ENCODE measurements at places on chromosomes 6 and 20. TPM values are rescaled to one million over a fixed set of nuclear protein-coding genes. Genes with fewer than 3 reads are reported as not detected.

DNA sequence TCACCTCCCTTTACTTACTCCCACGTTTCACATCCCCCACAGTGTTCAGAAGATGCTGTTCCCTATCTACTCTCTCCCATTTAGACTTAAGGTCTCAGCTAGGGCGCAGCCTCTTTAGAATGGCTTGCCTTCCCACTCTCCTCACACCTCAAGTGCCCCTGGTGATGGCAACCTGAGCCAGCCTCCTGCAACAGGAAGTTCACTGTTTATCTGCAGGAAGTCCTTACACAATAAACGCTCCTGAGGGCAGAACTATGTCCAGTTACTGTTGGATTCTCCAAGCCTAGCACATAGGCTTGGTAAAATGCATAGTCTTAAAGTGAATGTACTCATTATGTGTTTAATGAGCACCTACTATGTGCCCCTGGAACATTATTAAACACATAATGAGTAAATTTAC is 21.9 kb upstream of the RAB22A start:
- no peak overlapping the region for H3K27ac ChIP-seq
- H3K4me3 ChIP-seq = no peak overlapping the region
- peaks cover 5% of the 10 kb centered on the region for H3K36me3 ChIP-seq
- no peaks in the 10 kb centered on the region for H3K4me1 ChIP-seq

- peak overlapping the region; percentile 87 for H3K4me3 ChIP-seq
- DNase-seq = no peak
- H3K27me3 ChIP-seq = no peaks in the 10 kb centered on the region
- no peaks in the 10 kb centered on the region for H3K36me3 ChIP-seq
- no peak overlapping the region for H3K27ac ChIP-seq
- H3K4me1 ChIP-seq = peaks cover 15% of the 10 kb centered on the region
Measured at GRCh38 chr20:63657260-63657936, 714 bp upstream of the RTEL1 start.

- DNase-seq = no peak
- H3K36me3 ChIP-seq = peaks cover 4% of the 10 kb centered on the region
- no peak overlapping the region for H3K4me3 ChIP-seq
Measured at GRCh38 chr6:155154158-155154830, 109.5 kb upstream of the CLDN20 start.

DNA sequence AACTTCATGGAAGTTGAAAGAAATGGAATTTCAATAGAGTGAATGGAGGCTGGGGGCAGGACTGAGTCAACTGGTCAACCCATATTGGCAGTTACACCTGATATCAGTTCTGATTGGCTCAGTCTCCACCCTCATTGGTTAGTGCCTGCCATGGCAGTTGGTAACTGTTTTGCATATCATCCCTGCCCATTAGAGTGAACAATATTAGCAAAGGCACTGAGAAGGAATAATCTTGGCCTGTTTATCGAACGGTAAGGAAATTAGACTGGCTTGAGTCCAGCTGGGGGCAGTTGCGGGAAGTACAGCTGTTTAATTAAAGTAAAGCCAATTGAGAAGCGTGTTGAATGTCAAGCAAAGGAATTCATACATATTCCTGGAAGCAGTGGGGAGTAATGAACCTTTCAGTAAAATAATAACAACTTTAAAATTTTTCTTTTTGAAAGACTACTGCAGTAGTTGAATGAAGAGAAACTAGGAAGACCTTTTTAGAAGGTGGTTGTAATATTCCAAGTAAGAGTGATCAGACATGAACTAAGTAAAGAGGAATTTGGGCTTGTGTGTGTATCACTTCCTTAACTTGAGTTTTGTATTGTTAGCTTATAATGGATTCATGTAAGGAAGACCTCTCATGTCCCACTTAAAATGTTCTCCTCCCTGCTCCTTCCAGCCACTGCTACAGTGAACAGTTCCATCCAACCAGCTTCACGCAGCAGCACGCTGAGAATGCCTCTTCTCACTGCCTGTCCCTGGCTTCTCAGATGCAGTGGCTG is 17.2 kb upstream of the FAM50B start:
- no peak for DNase-seq
- no peak overlapping the region for H3K4me3 ChIP-seq
- no peaks in the 10 kb centered on the region for H3K4me1 ChIP-seq
- H3K27ac ChIP-seq = no peak overlapping the region
- no peaks in the 10 kb centered on the region for H3K27me3 ChIP-seq

DNA sequence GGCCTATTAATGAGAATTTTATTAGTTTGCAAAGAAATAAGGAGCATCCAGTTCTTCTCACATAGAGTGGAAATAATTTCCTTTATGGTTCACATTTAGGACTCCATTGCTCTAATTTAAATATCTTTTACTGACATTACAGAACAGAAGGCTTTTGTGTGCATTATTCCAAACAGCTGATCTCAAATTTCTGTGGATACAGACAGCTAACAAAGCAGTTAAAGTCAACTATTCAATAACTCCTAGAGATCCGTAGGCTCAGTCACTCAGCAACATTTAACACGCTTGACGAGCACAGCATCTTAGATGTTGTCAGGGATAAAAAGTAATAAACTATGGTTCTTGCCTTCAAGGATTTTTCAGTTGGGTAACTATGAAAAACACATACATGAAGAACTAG is 305.8 kb upstream of the SYNCRIP start:
- H3K27ac ChIP-seq = no peak overlapping the region
- no peak overlapping the region for H3K4me3 ChIP-seq
- H3K36me3 ChIP-seq = no peaks in the 10 kb centered on the region
- H3K4me1 ChIP-seq = no peaks in the 10 kb centered on the region
- H3K27me3 ChIP-seq = no peaks in the 10 kb centered on the region

GRCh38 chr6:33008944-33009861 is at the start of gene HLA-DOA:
TSS of gene HLA-DOA (minus strand) at chr6:33009591.
- peaks cover 6% of the 10 kb centered on the region for H3K4me1 ChIP-seq
- 0 out of 2 replicates have a peak, but pooled peaks cover 4% of the 10 kb centered on the region for H3K36me3 ChIP-seq
- DNase-seq = peak; percentile 77
- peak within 1 kb of the TSS; percentile 80 for H3K4me3 ChIP-seq
- H3K27ac ChIP-seq = peak within 1 kb of the TSS; percentile 22

GRCh38 chr6:56694002-56694401 is 51.3 kb upstream of the DST start:
- no peak overlapping the region for H3K4me3 ChIP-seq
- no peak for DNase-seq
- no peaks in the 10 kb centered on the region for H3K36me3 ChIP-seq
- no peak overlapping the region for H3K27ac ChIP-seq
- H3K4me1 ChIP-seq = no peaks in the 10 kb centered on the region
- no peaks in the 10 kb centered on the region for H3K27me3 ChIP-seq

GRCh38 chr6:63739094-63739687 is 103.6 kb downstream of the PHF3 start:
- no peaks in the 10 kb centered on the region for H3K4me1 ChIP-seq
- no peaks in the 10 kb centered on the region for H3K36me3 ChIP-seq
- H3K27ac ChIP-seq = no peak overlapping the region
- no peak for DNase-seq

DNA sequence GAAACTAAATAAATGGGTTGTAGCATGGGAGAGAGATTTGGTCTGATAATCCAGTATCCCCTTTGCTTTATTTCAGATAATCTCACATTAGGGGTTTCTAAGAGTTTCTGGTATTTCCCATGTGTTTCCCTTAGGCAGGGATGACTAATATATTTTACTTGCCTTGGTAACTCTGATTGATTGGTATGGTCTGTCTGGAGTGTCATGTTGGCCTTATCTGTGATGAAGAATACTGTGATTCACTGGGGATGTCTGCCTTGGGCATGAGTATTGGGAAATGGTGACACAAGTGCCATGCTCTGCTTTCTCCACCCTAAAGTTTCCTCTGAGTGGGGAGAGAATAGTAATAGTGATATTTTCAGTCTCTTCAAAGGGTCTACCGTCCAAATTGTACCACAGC is 10.1 kb downstream of the SLC22A2 start:
- H3K27ac ChIP-seq = no peak overlapping the region
- peaks cover 20% of the 10 kb centered on the region for H3K4me1 ChIP-seq
- H3K4me3 ChIP-seq = no peak overlapping the region
- no peaks in the 10 kb centered on the region for H3K27me3 ChIP-seq

- no peaks in the 10 kb centered on the region for H3K4me1 ChIP-seq
- no peaks in the 10 kb centered on the region for H3K36me3 ChIP-seq
- no peak overlapping the region for H3K4me3 ChIP-seq
- DNase-seq = no peak
- H3K27ac ChIP-seq = no peak overlapping the region
Measured at GRCh38 chr6:167787896-167788562, 38.7 kb upstream of the AFDN start.

DNA sequence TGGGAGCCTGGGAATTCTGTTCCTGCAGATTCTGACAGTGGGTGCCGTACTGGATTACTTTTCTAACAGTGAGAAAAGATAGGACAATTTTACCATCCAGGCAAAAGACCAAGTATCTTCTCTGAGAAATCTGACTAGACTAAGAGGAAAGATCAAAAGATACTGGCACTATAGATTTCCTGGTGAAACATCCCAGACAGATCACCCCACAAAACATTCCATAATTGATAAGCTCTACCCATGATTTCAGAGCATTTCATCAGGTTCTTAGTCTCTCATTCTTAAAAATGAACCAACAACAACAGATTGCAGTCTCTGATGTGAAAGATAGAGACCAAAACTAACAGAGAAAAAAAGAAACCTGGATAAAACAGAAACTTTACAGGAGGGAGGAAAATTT is 13.6 kb upstream of the UBR2 start:
- no peaks in the 10 kb centered on the region for H3K36me3 ChIP-seq
- DNase-seq = no peak
- H3K4me1 ChIP-seq = no peaks in the 10 kb centered on the region
- H3K27ac ChIP-seq = no peak overlapping the region

GRCh38 chr6:54291738-54292137 is 16.5 kb upstream of the TINAG start:
- DNase-seq = no peak
- no peaks in the 10 kb centered on the region for H3K36me3 ChIP-seq
- no peaks in the 10 kb centered on the region for H3K4me1 ChIP-seq
- no peak overlapping the region for H3K4me3 ChIP-seq

DNA sequence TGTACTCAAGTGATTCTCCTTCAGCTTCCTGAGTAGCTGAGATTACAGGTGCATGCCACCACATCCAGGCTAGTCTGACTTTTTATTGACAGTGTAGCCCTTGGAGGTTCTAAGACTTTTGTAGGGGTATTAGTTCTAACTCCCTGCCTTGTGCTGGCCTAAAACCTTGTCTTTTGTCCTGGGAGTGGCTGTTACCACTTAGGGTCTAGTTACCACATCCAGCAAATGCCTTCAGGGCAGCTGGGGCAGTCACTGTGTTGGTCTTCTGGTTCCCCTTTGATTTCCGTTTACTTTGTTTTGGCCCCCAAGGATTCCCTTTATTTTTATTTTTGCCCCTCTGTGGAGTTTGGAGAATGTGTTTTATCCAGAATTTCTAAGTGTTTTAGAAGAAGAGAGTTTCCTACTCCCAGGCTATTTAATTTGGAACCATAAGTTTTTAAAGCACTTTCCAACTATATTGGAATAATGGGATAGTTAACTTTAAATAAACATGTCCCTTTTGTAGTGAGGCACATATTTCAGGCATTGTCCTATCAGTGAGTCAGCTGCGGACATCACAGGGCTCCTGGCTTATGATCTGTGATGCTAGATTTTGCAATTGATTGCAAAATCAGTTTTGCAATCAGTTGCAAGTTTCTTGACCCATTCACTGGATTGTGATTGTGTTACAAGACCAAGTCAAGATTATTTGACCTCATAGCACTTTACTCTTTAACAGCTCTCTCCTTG is 25.0 kb downstream of the IL22RA2 start:
- H3K27ac ChIP-seq = no peak overlapping the region
- H3K4me1 ChIP-seq = no peaks in the 10 kb centered on the region
- H3K36me3 ChIP-seq = no peaks in the 10 kb centered on the region

- no peak overlapping the region for H3K27ac ChIP-seq
- H3K4me3 ChIP-seq = no peak overlapping the region
- H3K36me3 ChIP-seq = no peaks in the 10 kb centered on the region
- DNase-seq = no peak
- no peaks in the 10 kb centered on the region for H3K27me3 ChIP-seq
Measured at GRCh38 chr6:39256294-39256940, 27.1 kb upstream of the KCNK5 start.

DNA sequence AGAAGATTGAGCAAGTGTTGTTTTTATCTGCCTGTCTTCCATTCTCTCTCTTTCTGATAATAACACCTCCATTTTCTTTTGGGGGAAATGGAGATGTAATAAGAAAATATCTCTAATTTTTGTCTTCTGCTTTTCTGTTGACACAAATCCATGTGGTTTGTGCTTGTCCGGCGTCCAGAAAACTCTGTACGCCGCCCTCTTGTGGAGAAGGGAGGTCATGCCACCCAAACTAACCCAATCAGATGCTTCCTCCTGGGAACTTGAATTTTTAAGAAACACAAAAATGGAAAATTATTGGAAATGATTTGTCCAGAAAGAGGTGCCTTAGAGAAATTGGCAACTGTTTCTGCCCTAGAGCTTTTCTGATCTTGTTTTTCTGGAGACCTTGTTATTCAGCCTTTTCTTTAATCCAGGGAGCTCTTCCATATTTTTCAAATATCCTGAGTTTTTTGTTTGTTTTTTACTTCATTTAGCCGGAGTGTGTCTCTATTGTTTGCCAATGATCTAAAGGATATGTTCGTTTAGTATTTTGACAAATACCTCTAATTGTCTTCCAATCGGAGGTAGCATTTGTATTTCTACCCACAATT is 17.8 kb upstream of the FNDC1 start:
- no peaks in the 10 kb centered on the region for H3K4me1 ChIP-seq
- H3K27ac ChIP-seq = no peak overlapping the region
- no peaks in the 10 kb centered on the region for H3K27me3 ChIP-seq
- H3K4me3 ChIP-seq = no peak overlapping the region

- peaks cover 13% of the 10 kb centered on the region for H3K36me3 ChIP-seq
- H3K4me1 ChIP-seq = no peaks in the 10 kb centered on the region
- H3K27me3 ChIP-seq = no peaks in the 10 kb centered on the region
- H3K27ac ChIP-seq = no peak overlapping the region
Measured at GRCh38 chr6:135474362-135474761, 23.2 kb downstream of the AHI1 start.

GRCh38 chr20:54344832-54345231 is 130.6 kb upstream of the DOK5 start:
- no peaks in the 10 kb centered on the region for H3K27me3 ChIP-seq
- H3K4me1 ChIP-seq = peaks cover 9% of the 10 kb centered on the region
- H3K36me3 ChIP-seq = no peaks in the 10 kb centered on the region
- H3K4me3 ChIP-seq = no peak overlapping the region

GRCh38 chr6:47396401-47397069 is 81.1 kb upstream of the CD2AP start:
- H3K4me3 ChIP-seq = no peak overlapping the region
- H3K4me1 ChIP-seq = no peaks in the 10 kb centered on the region
- H3K27me3 ChIP-seq = no peaks in the 10 kb centered on the region
- H3K27ac ChIP-seq = no peak overlapping the region
- H3K36me3 ChIP-seq = no peaks in the 10 kb centered on the region
- no peak for DNase-seq

- H3K36me3 ChIP-seq = no peaks in the 10 kb centered on the region
- no peak for DNase-seq
- H3K4me3 ChIP-seq = no peak overlapping the region
- H3K27ac ChIP-seq = no peak overlapping the region
Measured at GRCh38 chr6:142570221-142570671, 268.4 kb downstream of the ADGRG6 start.

The HSPA12B gene
- 4.9 TPM for total RNA-seq

The TPD52L1 gene
- total RNA-seq = 9.6 TPM

The ELMO2 gene
- total RNA-seq = 39.7 TPM

The RGS17 gene
- total RNA-seq = 12.2 TPM

The AURKA gene
- total RNA-seq = 90.8 TPM

The IL17F gene
- total RNA-seq = not detected

The SEL1L2 gene
- not detected for total RNA-seq

The TRIM40 gene
- not detected for total RNA-seq

The CST4 gene
- not detected for total RNA-seq

The FAM162B gene
- total RNA-seq = 3.2 TPM

The NDUFAF4 gene
- total RNA-seq = 84.9 TPM

The BMP5 gene
- not detected for total RNA-seq

The SUMO4 gene
- total RNA-seq = 1.3 TPM

The LTB gene
- 0.43 TPM for total RNA-seq

The TUBB2B gene
- total RNA-seq = 599 TPM

The LTA gene
- not detected for total RNA-seq

Data from H1 (cell line).